ENCODE measurements at places on chromosomes 11 and 22. TPM values are rescaled to one million over a fixed set of nuclear protein-coding genes. Genes with fewer than 3 reads are reported as not detected.
A peak's percentile ranks its signal among the peaks of the same experiment; 100 is the strongest.

DNA sequence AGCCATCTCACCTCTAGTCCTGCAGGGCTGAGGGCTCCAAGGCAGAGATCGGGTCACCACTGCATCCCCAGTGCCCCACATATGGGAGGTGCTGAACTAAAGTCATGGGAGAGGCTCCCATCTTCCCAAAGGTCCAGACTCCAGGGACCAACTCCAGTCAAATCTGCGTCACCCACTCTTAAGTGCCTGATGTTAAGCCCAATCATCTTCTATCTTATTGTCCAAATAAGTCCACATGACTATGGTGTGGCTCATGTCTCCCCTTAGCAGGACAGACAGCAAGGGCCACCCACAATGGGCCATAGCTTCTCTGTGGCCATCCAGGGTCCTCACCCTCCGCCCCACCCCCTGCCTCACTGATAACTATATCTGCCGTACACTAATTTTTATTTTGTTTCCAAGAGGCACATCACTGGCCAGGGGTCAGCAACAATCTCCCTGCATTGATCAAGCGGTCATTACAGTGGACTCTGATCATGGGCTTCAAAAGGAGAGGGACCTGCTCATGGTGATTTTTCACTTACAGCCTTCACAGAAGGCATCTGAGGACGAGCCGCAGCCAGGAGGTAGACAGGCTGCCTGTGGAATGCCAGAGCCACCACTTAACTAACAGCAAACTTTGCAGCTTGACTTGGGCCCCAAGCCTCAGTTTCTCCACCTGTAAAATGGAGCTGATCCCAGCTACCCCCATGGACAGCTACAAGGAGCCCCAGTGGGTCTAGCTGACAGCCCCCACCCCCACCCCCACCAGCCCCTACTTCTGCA is 23.3 kb downstream of the MYH9 start:
- no peak for DNase-seq

Gene DRICH1
- not detected for total RNA-seq

GRCh38 chr11:34732831-34733230 is 111.9 kb downstream of the EHF start:
- DNase-seq: no peak

DNA sequence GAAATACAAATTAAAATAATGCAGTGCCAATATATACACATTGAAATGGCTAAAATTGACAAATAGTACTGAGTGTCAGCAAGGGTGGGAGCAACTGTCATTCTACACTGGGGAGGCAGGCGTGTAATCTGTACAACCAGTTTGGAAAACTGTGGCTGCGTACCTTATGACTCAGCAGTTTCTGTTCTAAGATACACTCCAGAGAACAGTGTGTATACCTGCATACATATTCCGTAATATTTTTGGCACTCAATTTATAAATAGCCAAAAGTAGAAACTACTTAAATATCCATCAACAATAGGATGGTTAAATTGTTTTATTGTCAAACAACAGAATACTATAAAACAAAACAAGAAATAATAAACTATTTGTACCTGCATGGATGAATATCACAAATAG is 57.6 kb downstream of the RNF169 start:
- no peak for DNase-seq

- no peak for DNase-seq
These were observed 74.8 kb downstream of the ARHGAP42 start for GRCh38 chr11:100761841-100762240.

Gene DESI1
- total RNA-seq: 26.0 TPM

Gene BUD13
- 18.5 TPM for total RNA-seq

- no peak for DNase-seq
These were observed 9.0 kb downstream of the GNAZ start for GRCh38 chr22:23079240-23079768.

DNA sequence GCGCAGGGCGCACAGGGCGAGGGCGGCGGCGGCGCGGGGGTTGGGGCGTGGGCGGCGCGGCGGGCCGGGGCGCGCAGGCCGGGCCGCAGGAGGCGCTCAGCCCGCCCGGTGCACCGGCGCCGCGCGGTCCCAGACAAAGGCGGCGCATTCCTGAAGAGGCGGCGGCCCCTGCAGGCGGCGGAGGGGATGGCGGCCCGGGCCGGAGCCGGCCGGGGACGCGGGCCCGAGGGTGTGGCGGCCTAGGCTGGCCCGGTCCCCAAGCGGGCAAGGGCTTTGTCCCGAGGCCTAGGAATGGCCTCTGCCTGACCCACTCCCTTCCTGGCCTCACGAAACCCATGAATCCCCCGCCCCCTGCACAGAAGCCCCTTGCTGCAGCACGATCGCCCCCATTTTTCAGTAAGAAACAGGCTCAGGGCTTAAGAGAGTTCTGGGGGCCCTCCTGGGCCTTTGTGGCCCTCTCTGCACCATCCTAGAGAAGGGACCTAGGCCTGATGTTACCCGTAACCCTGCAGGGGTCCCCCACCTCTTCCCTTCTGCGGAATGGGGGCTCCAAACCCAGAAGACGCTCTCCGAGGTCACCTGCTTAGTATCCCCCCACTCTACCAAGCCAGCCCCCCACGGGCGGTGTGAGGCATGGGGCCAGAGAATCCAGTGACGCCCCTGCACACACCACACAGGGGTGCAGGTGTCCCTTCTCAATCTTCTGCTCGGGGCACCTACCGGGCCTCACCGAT is at the start of gene RTN4R:
Gene RTN4R (minus strand): TSS at position 40 of the 734 bp plus-strand sequence. CDS start 226 bp downstream, outside the sequence.
- DNase-seq: peak; percentile 29

GRCh38 chr22:47044722-47045535 is 282.5 kb downstream of the TBC1D22A start:
- no peak for DNase-seq

Gene VWCE
- not detected for total RNA-seq

- DNase-seq: no peak
These were observed 22.8 kb downstream of the PIM3 start for GRCh38 chr22:49983148-49984042.

- no peak for DNase-seq
These were observed 25.8 kb downstream of the KRTAP5-5 start for GRCh38 chr11:1655168-1656060.

Gene ELFN2
- 0.76 TPM for total RNA-seq

DNA sequence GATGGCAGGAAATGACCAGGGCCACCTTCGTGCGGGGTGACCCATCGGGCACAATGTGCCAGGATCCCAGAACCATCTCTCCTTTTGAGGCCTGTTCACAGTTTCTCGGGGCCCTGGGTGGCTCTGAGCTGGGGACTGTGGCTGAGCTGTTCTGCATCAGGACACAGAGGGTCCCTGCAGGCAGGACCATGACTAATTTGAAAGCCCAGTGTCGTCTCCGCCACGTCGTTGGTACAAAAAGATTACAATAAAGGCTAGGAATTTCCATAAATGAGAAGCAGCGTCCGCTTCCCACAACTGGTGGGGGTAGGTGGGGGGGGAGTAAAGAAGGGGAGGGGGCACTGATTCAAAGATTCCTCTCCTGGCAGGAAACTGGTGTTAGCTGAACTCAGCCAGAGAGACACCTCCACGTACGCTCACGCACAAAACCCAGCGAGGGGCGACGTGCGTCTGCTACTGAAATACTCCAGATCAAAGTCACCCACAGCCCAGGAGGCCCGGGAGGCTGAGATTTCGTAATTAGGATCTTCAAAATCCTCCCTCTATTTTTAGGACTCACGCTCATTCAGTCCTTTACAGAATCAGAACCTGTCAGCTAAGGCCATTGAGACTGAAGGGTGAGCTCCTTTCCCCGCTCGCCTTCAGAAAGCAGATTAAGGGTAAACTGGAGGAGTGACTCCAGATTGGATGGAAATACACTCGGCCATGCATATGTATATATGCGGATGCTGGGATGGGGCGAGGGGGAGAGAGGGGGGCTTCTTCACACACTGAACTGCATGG is 11.0 kb downstream of the MN1 start:
- DNase-seq: no peak

DNA sequence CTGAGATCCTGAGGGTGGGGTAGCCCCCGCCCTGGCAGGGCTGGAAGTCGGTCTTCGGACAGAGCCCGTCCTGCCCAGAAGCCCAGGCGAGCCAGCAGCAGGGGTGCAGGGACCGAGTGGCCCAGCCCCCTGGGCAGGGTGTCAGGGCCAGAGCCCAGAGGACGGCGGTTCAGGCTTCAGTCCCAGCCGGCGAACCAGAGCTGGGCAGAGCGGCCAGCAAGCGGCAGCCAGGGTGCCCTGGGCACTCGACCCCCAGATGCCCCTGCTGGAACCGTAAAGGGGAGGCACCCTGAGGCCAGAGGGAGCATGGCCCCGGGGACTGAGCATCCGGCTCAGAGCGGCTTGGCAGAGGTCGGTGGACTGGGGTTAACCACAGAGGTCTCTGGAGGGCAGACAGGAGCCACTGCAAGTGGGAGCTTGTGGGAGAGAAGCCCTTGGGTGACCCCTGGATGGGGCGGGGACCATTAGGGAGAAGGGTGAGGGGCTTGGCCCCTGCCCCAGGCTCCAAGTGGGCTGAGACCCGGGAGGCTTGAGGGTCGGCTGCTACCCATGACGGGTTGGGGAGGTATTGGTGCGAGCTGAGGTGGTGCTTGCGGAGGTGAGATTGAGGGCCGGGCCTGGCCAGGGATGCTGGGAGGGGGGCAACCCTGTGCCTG is 15.9 kb downstream of the LSP1 start:
- DNase-seq: peak; percentile 42

Gene APLNR
- not detected for total RNA-seq

Gene CACNA1I
- total RNA-seq: 0.02 TPM

Gene RIMBP3C
- total RNA-seq: 1.2 TPM

DNA sequence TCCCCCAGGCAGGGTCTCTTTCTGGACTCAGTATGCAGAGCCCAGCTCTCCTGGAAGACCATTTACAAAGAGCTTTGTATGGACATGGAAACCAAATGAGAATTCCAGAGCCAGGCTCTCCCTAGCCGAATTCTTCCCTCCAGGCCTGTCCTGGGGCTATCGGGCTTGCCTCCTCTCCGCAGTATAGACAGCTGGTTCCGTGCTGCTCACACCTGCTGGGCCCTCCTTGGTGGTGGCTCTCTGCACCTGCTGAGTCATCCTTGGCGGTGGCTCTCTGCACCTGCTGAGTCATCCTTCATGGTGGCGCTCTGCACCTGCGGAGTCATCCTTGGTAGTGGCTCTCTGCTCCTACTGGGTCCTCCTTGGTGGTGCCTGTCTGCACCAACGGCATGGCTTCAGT is 743.5 kb downstream of the BRD1 start:
- no peak for DNase-seq

Gene ANO1
- total RNA-seq: not detected

Gene DDX25
- total RNA-seq: not detected

GRCh38 chr11:111606986-111607385 is 4.7 kb downstream of the SIK2 start:
- no peak for DNase-seq

Gene PLXNB2
- total RNA-seq: 44.4 TPM

Gene GAL
- total RNA-seq: not detected

DNA sequence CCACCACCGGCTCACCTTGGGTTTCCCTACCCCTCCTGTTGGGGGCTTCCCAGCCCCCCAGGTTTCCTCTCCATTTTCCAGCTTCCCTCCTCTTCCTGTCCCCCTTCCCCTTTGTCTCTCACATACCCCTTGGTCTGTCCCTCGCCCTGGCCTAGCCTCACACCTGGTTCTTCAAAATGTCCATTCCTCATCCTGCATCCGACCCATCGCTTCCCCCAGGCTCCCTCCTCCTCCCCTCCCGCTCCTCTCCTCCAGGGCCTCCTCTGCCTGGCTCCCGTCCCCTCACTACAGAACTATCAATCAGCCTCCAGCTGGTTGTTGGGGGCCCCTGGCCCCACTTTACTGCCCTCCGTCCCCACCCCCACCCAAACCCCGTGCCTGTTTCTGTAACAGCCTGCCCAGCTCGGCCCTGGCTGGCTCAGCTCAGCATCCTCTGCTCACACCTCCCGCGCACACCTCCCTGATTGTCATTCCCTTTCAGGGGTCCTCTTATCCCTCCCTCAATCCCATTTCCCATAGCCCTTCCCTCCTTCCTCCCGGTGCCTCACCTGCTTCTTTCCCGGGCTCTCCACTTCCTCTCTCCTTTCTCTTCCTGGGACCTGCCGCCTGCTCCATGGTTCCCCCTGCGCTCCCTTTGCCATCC is 1.2 kb downstream of the CNIH2 start:
- no peak for DNase-seq

DNA sequence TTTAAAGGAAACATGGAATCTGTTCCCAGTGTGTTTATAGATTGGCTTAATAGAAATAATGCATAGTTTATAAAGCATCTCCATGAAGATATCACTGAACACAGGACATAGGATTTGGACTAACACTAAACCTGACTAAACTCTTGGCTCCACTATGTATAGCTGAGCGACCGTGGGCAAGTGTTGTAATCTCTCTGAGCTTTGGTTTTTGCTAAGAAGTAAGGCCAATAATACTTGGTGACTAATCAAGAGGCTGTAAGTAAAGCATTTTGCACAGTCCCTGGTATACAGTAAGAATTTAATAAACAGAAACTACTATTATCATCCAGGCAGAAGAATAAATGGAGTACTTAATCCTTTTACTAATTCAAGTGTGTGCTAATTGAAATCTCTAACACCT is 125.5 kb upstream of the MTMR2 start:
- DNase-seq: no peak

DNA sequence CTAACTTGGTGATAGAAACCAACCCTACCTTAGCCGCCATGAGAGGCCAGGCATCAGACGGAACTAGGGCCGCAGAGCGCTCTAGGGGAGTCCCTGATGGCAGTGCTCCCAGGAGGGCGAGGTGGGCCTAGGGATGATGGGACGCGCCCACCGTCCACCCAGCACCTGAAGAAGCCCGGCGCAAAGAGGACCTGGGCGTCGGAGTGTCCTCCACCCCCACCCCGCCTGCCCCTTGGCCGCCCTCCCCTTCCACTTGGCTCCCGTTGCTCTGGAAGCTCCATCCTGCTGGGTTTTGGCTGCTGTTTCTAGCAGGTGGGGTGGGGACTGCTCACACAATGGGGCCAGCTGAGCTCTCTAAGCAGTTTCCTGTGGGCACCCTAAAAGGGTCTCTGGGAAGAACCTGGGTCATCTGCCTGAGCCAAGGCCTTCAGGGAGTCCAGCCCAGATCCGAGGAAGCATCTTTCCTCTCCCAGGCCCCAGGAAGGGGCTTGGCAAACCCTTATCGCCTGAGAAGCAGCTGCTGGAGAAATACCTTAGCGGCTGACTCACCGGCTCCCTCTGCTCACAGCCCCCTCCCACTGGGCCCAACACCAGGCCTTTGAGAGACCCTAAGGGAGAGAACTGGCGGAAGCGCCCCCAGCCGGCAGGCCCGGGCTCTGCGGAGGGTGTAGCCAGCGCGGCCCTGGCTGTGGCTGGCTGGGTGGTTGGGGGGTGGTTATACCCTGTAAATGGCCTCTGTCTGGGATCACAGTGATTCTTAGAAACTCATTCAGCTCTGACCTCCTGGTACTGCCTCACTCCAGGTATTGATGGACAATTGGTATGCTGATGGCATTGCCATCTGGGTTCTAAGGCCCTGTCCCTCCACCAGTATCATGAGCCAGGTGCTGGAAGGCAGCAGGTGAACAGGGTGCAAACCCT is 19.3 kb downstream of the CREB3L1 start:
- DNase-seq: peak; percentile 95
